ENCODE measurements at places on chromosomes 12 and 14. TPM values are rescaled to one million over a fixed set of nuclear protein-coding genes. Genes with fewer than 3 reads are reported as not detected.

DNA sequence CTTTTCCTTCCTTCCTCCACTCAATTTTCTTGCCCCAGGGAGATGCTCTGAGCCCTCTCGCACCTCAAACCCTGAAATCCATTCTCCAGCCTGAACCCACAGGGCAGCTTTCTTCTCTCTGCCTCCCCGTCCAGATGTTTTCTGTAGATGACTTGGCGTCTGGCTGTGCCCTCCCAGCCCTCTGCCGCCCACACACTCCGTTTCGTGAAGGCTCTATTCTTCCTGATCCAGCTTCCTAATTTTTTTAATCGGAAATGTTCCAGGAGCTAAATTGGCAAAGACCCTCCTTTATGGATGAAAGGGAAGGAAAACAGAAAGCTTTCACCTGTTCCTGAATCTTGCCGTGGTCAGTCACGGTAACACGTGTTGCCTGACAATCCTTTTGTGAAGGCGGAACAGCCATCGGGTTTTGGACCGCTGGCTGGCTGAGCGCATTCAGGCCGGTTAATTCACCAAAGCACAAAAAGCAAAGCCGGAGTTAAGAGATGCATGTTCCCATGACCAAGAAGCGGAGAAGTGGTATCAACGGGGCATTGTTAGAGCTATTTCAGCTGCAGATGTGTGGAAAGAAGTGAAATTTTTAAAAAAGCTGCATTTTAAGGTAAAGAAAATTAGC lies 70.2 kb upstream of the FBRSL1 start:
- no peak for DNase-seq

DNA sequence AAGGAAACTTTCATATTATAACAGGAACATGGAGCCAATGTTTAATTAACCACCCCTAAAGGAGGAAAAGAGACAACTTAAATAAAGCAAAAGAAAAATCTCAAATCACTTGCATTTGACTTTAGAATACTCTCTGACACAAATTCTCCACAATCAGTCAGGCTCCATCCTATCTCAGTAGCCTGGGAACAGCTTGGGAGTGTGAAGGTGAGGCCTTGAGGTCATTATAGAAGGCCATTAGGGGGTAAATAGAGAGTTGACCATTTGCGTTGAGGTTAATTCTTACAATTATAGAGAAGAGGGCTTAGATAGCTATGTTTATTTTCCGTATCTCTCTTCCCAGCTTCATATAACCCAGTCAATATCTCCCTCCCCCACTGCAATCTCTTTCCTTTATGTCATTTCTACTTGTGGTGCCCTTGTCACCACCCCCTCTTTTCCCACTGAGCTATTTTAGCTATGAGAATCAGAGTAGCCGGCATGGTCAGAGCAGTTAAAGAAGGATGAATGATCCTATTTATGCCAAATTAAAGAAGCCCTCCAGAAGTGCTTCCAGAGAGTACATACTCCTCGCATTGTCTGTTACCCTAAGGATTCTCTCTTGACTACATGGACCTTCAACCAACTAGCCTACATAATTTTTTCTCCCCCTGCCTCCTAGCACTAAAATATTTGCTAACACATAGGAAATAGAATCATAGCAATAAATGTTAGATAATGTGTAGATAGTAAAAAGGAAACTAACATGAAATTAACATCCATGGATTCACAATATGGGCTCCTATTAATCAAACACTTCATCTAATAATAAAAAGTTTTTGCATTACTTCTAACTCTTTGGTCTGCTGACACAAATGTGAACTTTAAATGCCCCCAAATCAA lies 135.2 kb upstream of the KRR1 start:
- DNase-seq: no peak

DNA sequence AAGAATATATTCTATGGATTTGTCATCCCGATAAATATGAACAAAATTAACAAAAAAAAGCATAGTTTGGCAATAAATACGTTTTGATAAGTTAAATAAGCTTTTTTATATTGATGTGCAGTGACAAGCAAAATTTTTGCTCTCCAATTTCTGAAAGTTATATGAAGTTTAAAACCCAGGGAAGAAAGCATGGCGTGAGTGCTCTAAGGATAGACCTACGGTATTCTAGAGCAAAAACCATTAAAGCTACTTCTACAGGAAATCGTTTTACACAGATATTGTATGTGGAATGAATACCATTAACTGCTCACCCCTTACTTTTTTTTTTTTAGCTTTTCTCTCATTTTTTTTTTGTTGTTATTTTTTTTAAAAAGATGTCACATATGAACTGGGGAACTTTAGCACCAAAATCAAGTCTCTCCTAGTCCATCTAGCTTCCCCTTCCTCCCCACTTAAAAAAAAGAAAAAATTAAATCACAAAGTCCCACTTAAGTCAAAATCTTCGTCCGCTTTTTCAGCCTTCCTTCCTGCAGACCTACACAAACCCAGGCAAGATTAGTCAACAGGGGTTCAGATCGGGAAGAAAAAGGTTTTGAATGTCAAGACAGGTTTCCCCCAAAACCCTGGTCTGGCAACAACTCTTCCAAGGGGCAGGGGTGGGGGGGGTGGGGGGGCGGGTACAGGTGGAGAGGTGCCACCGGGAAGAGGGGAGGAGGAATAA lies 4.4 kb downstream of the ZFP36L1 start:
- DNase-seq: no peak

DNA sequence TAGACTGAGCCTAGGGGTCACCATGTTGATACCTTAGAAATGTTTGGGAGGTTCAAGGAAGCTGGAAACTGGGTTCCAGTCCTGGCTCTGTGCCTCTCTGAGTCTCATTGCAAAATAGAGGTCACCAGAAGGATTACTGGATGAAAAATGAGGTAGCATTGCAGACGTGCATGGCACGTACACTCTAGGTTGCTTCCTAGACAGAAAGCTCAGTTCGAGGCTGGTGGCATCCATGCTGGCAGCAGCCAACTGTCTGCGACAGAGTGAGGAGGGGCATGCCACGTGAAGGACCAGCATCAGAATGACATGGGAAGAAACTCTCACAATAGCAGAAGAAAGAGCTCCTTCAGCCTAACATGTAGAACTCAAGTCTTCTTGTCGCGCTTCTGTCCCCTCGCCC lies 4.6 kb upstream of the CYP46A1 start:
- DNase-seq: no peak

The USP30 gene
- total RNA-seq: 8.4 TPM

The AMN gene
- total RNA-seq: under 0.01 TPM

The EXD2 gene
- total RNA-seq: 16.8 TPM

DNA sequence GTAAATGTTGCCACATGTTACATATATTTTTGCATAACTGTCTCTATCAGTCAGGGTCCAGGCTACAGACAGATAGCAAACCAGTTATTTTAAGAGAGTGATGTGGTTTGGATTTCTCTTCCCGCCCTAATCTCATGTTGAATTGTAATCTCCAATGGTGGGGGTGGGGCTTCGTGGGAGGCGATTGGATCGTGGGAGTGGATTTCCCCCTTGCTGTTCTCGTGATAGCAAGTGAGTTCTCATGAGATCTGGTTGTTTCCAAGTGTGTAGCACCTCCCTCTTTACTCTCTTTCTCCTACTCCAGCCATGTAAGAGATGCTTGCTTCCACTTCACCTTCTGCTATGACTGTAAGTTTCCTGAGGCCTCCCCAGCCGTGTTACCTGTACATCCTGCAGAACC lies 704.2 kb upstream of the TBX3 start:
- no peak for DNase-seq

The NELL2 gene
- not detected for total RNA-seq

DNA sequence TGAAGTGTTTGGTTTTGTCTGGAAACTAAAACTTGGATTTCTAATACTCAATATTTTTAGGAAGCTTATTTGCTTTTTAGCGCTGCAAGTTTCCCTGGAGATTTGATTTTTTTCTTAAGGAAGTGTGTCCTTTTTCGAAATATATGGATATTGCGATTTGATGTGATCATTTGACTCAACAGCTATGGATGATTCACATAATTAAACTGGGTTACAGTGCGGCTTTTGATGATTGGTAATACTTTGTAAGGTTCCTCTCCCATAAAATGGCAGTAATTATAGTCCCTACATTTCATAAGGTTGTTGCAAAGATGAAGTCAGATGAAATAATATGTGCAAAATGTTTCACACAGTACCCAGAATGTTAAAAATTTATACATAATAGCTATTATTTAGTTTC lies 13.1 kb downstream of the LDHB start:
- DNase-seq: no peak

DNA sequence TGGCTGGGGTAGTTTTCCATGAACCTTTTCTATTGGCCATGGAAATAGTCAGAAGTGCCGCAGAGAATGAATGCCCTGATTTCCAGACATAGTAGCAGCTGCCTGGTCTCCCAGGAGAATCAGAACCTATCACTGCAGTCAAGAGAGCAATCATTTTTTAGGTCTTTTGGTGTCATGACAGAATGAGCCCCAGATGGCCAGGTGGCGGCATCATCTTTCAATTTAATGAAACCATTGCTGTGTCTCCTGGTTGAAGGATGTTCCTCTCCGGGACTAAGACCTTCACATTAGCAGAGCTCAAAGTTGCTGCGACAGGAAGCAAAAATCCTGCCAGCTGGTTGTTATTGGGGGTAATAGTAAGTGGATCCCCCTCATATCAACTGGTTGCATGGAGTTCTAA lies 18.8 kb downstream of the TNFAIP2 start:
- no peak for DNase-seq

DNA sequence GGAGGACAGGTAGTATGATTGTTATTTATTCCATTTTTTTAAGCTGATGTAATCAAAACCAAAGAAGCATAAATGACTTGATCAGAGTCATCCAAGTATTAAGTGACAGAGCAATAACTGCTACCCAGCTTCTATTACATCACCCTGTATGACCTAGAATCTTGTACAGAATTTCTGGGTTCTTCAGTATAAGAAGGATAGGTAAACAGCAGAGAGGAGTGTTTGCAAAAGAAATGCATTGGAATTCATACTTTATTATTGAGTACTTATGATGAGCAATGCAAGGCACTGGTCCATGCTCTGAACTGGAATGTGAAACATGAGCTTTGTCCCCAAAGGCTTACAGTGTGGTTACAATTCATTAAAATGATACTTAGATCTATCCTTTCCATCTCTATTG lies 916.8 kb downstream of the DIO2 start:
- peak; percentile 8 for DNase-seq

The OASL gene
- total RNA-seq: under 0.01 TPM

DNA sequence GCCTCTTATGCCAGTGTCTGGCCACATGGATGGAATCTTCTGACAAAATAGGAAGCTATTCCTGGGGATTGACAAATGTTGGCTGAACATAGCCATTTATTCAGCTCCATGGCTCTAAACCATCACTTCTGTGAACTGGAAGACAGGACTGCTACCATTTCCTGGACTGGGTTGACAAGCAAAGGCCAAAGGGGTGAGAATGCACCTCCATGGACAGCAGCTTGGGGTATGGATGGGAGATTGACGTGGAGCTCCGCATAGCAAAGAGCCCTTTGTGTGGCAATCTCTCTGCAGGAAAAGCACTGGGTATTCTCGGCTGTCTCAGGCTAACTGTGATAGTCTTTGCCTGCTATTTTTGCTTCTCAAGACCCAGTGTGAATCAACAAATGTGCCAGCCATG lies 223.0 kb upstream of the EGLN3 start:
- DNase-seq: no peak

GRCh38 chr14:67133595-67134441 lies 55.4 kb upstream of the GARIN2 start:
- no peak for DNase-seq

- DNase-seq: no peak
These were observed 336.3 kb downstream of the TMEM121 start for GRCh38 chr14:105862581-105863239.

The TMTC1 gene
- total RNA-seq: 33.2 TPM

- no peak for DNase-seq
These were observed 20.9 kb upstream of the SCFD1 start for GRCh38 chr14:30600922-30601918.

- DNase-seq: no peak
These were observed 87.2 kb downstream of the PAPLN start for GRCh38 chr14:73324533-73324932.

The PLEKHA5 gene
- total RNA-seq: 37.1 TPM

The ZC2HC1C gene
- total RNA-seq: 0.64 TPM

The TEX22 gene
- total RNA-seq: 0.32 TPM

GRCh38 chr12:113297621-113298471 lies 37.1 kb downstream of the SLC8B1 start:
- DNase-seq: no peak

- DNase-seq: peak; percentile 27
These were observed 90.6 kb downstream of the PAPOLA start for GRCh38 chr14:96592591-96593386.

The CD9 gene
- total RNA-seq: 120 TPM

DNA sequence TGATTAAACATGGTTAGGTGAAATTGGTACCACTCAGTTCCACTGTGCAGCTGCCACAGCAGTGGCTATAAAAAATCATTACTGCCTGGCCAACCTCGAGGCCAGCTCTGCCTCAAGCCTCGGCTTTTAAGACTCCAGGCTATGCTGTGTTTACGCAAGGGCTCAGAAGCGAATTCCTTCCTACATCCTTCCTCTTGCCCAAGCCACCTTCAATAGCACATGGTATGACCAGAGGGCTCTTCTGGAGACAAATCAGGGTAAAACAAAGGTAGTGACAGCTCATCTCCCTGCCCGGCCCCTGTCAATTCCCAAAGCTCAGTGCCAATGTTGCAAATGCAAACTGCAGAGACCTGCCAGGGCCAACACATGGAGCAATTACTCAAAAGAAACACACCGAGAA lies 31.9 kb downstream of the NUAK1 start:
- DNase-seq: peak; percentile 94

The FAM186B gene
- under 0.01 TPM for total RNA-seq

GRCh38 chr14:92563765-92564285 lies 50.2 kb downstream of the RIN3 start:
- no peak for DNase-seq

The CIT gene
- total RNA-seq: 18.4 TPM

GRCh38 chr14:91350483-91350812 lies 67.2 kb downstream of the CCDC88C start:
- no peak for DNase-seq

GRCh38 chr14:31884776-31885379 lies 192.2 kb upstream of the ARHGAP5 start:
- DNase-seq: no peak

The TCL1B gene
- not detected for total RNA-seq

GRCh38 chr12:102427543-102427941 lies 52.8 kb downstream of the IGF1 start:
- DNase-seq: no peak

The FAM90A1 gene
- not detected for total RNA-seq

DNA sequence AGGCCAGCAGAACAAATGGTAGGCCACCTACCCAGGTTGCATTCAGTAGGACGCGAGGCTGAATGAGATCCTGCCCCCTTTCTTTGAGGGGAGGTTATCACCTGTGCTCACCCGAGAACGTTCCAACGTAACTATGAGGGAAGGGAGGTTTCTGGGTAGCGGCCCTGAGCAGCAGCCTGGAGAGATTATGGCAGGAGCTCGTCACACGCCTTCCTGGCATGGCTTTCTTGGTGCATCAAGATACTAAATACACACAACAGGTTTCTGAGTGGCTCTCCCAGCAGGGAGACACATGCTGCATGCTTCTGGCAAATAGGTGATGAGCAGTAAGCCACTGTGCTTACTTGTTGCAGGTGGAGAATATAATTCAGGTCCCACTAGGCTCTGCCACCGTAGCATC lies 147.7 kb downstream of the CALM1 start:
- DNase-seq: no peak

Data from fibroblast of villous mesenchyme (primary cell).